ENCODE measurements at places on chromosomes 5 and 9.

- DNase-seq: no peak
Observed at GRCh38 chr9:34102796-34103195, 23.7 kb downstream of the DCAF12 start.

DNA sequence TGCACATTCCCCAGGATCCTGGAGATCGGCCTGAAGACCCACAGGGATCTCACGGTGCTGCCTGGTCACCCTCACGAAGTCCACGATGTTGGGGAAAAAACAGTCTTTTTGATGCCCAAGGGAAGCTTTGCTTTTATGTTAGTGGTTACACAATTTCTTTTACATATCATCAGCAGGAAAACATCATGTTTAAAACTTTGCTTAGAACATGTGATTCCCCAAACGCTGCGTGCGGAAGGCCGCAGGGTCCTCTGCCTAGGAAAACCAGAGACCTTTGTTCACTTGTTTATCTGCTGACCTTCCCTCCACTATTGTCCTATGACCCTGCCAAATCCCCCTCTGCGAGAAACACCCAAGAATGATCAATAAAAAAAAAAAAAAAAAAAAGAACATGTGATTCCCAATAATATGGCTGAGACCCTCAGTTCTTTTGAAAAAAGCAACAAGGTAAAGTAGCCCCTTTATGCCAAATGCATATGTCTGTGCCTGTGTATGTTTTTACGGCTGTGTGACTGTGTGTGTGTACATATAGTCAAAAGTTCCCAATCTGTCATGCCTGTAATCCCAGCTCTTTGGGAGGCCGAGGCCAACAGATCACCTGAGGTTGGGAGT, 11.5 kb upstream of the AGPAT2 start:
- no peak for DNase-seq

DNA sequence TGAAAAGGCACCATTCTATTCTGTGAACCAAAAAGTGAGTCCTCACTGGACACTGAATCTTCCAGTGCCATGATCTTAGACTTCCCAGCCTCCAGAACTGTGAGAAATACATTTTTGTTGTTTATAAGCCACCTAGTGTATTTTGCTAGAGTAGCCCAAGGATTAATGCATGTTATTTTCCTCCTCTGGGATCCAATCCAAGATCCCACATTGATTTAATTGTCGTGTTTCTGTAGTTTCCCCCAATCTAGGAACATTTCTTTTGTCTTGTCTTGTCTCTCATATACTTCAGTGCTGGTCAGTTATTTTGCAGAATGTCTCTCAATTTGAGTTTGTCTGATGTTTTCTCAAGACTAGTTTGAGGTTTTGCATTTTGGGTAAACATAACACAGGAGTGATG, 36.4 kb downstream of the GDNF start:
- no peak for DNase-seq

DNA sequence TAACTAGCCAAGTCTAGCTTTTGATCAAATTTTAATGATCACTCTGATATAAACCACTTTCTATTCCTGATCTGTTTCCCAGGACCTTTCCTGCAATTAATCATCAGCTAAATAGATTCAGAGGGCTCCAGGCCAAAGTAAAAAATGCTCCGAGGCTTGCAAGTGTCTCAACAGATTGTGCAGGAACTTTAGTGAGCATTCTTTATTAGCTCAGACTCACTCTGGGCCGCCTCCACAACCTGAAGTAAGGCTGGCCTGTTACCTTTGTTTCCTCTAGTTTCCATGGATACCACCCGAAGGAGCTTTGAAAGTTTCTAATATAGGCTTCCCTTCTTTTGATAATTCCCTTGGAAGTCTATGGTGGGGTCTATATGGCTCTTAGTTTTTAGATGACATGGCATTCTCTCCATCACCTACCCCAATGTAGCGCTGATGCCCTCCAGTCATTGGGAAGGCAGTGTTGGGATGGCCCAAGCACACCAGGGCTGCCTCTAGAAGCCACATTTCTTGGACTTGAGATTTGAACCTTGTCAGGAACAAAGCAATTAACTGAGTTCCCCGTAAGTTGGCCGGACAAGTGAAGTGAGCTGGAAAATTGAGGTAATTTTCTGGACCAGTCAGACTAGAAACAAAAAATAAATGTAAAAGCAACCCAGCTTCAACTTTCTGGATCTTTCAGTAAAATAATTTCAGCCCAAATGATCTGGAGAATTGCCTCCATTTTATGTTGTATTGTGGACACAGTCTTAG, 97.6 kb upstream of the LHFPL2 start:
- no peak for DNase-seq

DNA sequence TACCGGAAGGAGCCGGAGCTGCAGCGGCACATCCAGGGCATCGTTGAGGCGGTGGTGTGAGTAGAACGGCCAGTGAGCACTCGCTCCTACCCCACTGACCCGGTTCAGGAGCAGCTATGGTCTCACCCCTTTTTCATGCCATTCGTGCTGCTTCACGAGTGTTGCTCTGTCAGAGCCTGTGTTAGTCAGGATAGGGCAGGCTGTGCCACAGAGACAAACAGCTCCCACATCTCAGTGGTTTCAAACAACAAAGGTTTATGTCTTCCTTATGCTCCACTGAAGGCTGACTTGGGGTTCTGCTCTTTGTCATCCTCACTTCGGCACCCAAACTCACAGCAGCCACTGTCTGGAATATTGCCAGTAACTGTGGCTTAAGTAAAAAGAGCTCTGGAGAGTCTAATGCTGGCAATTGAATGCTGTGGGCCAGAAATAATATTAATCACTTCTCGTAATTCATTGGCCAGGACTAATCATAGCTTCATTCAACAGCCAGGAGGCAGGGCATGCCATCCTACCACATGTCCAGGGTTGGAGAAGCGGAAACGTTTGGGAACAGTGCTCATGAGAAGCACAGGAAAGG, 28.4 kb downstream of the ARHGEF37 start:
- DNase-seq: no peak

DNA sequence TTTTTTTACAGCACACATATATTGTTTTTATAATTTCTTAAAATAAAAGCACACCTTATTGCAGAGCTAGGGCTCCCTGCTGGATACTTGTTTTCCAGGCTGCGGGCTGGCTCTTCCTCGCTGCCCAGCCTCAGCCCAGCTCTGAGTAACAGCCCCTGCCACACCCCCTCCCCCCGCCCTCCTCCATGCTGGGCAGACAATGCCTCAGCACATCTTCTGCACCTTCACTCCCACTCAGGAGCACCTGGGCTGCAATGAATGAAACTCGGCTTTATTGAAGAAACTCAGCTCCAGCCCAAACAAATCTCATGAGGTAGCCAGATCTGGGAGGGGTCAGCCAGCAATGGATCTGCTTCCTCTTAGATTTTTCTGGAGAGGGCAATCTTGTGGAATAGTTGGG, 9.5 kb downstream of the IL9 start:
- DNase-seq: no peak

DNA sequence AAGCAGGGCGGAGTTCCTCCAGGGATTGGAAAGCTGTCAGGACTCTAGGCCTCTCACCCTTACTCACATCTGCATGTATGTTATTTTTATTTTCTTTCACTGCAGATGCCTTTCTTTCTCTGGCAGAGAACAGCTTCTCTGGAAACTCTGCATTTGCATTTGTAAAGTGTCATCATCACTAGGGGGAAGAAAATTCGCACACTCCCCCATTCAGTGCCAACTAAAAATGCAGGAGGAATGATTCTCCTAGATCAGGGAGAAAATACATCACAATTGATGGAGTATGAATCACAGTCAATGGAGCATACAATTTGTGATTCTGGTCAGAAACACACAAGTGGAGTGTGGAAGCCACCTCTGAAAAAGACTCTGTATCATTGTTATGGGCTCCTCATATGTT, 351.4 kb upstream of the FTMT start:
- DNase-seq: no peak

DNA sequence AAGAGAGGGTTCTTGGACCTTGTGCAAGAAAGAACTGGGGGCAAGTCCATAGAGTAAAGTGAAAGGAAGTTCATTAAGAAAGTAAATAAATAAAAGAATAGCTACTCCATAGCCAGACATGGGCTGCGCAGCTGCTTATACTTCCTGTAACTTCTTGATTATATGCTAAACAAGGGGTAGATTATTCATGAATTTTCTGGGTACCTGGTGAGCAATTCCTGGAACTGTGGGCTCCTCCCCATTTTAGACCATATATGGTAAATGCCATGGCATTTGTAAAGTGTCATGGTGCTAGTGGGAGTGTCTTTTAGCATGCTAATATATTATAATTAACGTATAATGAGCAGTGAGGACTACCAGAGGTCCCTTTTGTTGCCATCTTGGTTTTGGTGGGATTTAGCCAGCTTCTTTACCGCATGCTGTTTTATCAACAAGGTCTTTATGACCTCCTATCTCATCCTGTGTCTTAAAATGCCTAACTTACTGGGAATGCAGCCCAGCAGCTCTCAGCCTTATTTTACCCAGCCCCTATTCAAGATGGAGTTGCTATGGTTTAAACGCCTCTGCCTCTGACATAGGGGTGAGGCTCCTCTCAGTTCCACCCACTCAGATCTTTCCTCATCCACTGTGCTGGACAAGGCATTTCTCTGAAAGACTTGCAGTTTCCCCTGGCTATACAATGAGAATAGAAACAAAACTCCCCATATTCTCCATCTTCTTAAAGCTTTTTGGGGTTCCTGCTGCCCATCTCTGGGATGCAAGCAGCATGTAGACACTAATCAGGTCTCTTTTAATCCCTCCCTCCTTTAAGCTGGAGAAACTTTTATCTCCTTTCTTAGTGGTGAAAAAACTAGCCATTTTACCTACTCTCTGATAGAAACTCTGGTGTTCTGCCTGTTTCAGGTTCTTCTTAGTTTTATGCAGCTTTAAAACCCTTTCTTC, 91.2 kb downstream of the ARRDC3 start:
- no peak for DNase-seq

GRCh38 chr5:14902826-14903560, 31.4 kb upstream of the ANKH start:
- DNase-seq: no peak

- DNase-seq: no peak
Observed at GRCh38 chr9:137723783-137724445, 105.1 kb downstream of the EHMT1 start.

- peak; percentile 81 for DNase-seq
Observed at GRCh38 chr5:73126381-73126780, 6.0 kb downstream of the TMEM171 start.

DNA sequence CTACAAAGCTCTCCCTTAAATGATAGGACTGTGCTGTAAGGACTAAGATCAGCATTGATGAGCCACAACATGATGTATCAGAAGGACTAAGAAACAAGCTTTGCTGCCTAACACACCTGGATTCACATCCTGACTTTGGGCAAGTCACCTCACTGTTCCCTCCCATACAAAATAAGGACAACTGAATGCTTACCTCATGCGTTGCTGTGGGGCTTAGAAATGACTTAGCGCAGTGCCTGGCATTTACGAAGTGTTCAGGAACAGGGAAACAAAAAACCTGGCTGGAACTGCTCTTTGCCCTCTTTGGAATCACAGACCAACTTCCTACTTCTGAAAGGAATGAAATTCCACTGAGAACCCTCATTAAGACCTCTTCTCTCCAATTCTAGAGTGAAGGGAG, 113.7 kb downstream of the BAAT start:
- no peak for DNase-seq

GRCh38 chr5:178116143-178116885, 3.0 kb downstream of the N4BP3 start:
- DNase-seq: no peak

DNA sequence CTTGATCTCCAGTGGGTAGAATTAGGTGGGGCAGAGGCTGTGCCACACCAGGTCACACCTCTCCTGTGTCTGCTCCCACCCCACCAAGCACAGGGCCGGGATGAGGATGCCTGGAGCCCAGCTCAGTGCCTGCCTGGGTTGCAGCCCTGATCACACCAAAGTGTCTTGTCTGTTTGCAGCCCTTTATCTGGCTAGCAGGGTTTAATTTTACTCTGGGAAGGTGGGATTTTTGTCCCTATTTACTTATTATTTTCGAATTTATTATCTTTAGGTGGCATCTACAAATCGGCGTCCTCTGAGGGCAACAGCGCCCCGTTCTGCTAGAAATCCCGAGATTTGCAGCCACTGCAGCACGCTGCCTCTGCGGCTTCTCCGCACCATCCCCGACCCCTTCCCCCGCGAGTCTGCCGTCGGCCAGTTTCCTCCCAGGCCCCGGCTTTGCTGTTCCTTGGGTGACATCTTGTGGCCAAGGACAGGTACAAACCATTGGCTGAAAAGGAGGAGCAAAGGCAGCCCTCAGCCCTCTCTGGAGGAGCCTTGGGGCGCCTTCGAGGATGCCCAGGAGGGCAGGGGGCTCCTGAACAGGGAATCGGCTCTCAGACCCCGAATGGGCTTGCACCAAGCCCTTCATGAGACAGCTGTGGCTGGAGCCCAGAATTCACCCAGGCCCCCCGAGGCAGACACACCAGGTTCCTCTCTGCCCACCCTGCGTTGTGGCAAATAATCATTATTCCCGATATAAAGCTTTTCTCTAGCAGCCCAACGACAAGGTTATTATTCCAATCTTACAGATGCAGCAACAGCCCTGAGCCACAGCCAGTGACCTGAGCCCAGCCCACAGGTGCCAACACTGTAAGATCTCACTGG, 113.0 kb downstream of the GAPVD1 start:
- DNase-seq: peak; percentile 32

DNA sequence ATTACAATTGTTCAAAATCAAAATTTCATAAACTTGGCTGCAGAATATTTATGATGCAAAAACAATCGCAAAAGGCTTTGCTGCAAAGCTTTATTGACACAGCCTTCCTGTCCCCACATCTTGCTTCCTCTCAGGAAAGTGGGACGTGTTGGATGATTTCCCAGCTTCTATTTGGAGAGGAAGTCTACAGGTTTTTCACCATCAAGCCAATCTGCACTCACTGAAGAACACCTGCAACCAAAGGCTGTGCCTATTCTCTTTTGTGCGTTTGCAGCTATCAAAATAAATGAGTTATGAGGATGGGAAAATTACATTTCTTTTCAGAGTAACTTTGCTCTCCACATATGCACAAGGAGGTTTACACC, 214.4 kb downstream of the PLK2 start:
- no peak for DNase-seq

GRCh38 chr5:160245506-160246086, 16.3 kb downstream of the FABP6 start:
- DNase-seq: no peak

GRCh38 chr9:119157196-119157595, 212.0 kb downstream of the BRINP1 start:
- no peak for DNase-seq
